ENCODE measurements at places on chromosomes 13 and 19.

DNA sequence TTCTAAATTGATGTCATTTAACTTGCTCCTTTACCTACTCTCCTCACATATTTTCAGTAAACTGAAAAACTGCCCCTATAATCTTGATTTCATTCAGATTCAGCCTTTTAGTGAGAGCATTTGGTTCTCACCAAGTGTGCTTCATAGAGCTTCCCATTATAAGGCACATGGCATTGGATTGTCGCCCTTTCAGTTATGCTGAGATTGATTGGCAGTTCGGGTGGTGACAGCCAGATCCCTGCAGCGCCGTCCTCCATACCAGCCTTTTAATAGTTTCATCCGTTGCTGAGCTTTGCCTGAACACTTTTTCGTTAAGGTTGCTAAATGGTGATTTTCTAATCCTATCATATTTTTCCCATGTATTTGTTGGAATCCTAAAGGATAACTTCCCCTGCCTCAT lies 80.4 kb downstream of the DHRS12 start:
- no peak for DNase-seq

GRCh38 chr19:4700693-4700970 lies 23.0 kb downstream of the DPP9 start:
- DNase-seq = no peak

- no peak for DNase-seq
Observed at GRCh38 chr19:6269101-6269886, 10.5 kb downstream of the MLLT1 start.

DNA sequence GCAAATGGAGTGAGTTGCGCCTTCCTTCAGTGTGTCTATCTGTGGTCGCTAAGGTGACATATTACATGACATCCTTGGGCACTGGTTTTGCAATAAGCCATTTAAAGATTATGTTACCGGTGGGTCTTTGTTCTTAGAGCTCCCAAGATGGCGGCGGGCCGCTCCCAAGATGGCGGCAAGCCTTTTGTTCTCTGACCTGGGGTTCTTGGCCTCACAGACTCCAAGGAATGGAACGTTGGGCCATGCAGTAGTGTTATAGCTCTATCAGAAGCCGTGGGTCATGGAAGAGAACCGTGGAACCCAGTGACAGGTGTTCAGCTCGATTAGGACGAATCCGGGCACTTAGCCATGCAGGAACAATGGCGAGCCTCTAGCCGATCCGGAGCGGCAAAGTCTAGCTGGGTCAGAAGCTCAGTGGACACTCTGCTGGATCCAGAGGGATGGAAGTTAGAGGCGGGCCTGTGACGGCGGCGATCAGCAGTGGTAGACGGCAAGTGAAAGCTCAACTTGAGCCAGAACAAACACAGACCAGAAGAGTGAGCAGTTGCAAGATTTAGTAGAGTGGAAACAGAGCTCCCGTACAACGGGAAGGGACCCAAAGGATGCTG lies 188.6 kb downstream of the TEX29 start:
- no peak for DNase-seq

DNA sequence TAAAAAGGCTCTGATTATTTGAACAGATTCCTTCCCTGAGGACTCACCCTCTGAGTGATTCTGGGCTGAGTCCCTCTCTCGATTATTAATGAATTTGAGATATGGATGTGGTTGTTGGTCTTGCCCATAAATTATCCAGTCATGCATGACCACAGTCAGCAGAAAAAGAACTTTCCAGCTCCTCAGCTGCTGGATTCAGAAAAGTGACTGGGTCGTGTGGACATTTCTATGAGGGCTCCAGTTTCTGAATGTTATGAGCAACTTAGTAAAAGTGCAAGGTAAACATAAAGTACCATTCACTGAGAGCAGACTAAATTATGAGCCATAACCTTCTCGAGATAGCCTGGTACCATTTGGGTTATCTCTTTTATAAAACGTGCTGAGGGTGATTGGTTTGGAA lies 100.1 kb upstream of the CLDN10 start:
- DNase-seq = no peak

- no peak for DNase-seq
Observed at GRCh38 chr13:24632382-24633121, 47.7 kb upstream of the ATP12A start.

DNA sequence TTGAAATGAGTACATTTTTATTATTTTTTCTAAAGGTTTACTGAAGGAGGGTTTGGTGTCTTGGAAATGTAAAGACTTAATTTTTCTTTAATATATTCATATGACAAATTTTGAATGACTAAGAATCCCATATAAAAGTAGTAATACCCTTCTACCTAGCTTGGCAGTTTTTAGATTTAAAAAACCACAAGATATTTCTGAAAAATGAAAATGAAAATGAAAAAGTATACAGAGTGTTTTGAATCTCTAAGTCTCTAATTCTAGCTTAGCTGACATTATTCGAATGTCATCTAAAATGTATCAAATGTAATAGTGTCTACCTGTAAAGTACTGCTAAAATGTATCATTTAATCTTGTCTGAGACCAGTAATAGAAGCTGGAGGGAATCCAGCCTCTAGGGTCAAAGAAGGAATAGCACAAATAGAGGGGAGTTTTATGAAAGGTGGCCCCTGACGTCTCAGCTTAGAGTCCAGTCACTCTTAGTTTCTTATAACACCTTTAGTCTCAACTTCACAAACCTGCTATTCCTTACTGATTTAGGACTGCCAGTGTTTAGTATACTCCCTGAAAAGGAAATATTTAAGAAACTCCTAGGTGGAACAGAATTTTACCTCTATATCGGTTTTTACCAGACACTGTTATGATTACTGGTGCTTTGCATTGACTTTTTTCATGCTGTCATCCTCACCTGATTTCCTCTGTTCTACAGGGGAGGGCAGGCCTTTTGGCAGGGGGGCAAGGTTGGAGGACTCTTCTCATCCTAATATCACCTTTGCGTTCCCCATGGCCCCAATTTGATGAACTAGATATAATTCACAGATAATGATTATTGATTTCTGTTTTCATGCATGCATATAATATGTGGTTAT lies 16.2 kb upstream of the MIR17HG start:
- no peak for DNase-seq
